Muscle of back (tissue), 13 donors: ENCODE measurements at places on chromosomes 16 and 17.

- no peak for DNase-seq
Measured at GRCh38 chr17:46171939-46172338, 21.3 kb downstream of the KANSL1 start.

GRCh38 chr16:90037276-90037675 lies 18.0 kb upstream of the DBNDD1 start:
- DNase-seq = peak; percentile 44

DNA sequence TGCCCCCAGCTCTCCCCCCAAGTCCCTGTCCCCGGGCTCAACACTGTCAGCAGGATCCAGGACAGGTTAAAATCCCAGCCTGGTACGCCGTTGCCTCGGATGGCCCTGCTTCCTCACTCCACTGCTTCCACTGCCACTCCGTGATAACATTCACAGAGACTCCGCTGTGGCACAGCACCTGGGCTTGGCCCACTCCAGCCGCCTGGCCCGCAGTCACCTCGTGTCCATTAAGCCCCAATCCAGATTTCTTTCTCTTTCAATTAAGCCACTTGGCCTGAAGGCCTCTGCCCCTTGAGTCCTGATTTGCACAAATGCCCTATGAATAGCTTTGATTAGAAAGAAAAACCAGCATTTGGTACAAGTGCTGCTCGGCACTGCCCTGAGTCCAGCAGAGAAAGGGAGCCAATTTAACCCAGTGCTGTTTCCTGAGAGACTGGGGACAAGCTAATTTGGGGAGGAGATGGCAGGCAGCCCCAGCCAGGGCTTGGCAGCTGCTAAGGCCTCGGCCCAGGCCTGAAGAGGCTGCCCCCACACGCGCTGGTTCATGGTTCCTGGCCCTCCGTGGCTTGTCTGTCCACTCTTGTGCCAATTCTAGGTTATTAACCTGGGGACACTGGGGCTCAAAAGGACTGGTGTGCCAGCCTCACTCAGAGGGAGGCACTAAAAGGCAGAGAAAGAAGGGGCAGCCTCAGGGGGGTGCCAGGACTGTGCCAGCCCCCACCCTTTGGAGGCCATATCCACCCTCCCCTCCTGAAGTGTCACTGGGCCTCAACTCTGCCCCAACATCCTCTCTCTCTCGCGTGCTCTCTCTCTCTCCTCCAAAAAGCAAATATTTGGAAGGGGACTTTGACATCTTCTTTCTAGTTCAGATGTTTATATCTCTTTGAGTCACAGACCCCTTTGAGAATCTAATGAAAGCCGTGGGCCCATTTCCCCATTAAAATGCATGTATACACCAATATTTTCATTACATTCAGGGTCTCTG lies 29.8 kb upstream of the SPPL2C start:
- no peak for DNase-seq

GRCh38 chr17:51730303-51731050 lies 428.0 kb downstream of the CA10 start:
- peak; percentile 52 for DNase-seq

DNA sequence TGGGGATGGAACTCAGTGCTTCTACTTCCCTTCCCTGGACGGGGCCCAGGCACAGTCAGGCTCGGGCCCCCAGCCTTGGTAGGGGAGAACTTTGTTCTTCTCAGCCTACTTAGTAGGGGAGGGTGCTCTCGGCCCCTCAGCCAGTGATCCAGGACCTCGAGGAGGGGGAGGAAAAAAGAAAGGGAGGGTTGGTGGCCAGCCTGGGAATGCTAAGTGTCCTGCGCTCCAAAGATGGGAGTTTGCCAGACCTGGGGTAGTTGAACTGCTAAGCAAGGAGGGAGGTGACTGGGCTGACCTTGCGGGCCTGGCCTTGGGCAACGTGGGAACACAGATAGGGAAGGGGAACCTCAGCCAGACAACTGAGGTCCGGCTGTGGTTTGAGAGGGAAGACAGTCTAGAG lies 12.2 kb downstream of the ADGRG1 start:
- no peak for DNase-seq

- no peak for DNase-seq
Measured at GRCh38 chr17:44787271-44787940, 28.6 kb downstream of the ADAM11 start.

- DNase-seq = peak; percentile 56
Measured at GRCh38 chr16:75044800-75045361, 46.1 kb downstream of the ZNRF1 start.
